ENCODE measurements at places on chromosomes 4 and X.

DNA sequence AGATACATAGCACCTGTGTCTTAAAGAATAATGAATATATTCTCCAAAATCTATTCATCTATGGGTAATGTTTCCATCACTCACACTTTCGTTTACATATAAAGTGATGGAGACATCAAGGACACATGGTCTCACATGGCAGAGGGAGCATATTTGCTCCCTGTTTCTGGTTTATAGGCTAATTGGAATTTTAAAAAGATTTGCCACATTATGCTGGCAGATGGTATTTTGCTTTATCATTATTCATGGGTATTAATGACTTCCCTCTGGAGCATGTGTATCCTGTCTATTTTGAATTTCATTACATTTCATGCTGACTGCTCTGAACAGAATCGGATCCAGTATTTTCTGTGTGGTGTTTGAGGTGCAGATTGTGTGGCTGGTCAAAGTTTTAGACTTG lies 79.0 kb downstream of the PDGFRA start:
- no peak for DNase-seq

- no peak for DNase-seq
Observed at GRCh38 chr4:153950100-153950979, 161.5 kb upstream of the SFRP2 start.

- no peak for DNase-seq
Observed at GRCh38 chr4:154009788-154010187, 220.9 kb upstream of the SFRP2 start.

GRCh38 chr4:43932448-43932847 lies 516.2 kb downstream of the KCTD8 start:
- no peak for DNase-seq

DNA sequence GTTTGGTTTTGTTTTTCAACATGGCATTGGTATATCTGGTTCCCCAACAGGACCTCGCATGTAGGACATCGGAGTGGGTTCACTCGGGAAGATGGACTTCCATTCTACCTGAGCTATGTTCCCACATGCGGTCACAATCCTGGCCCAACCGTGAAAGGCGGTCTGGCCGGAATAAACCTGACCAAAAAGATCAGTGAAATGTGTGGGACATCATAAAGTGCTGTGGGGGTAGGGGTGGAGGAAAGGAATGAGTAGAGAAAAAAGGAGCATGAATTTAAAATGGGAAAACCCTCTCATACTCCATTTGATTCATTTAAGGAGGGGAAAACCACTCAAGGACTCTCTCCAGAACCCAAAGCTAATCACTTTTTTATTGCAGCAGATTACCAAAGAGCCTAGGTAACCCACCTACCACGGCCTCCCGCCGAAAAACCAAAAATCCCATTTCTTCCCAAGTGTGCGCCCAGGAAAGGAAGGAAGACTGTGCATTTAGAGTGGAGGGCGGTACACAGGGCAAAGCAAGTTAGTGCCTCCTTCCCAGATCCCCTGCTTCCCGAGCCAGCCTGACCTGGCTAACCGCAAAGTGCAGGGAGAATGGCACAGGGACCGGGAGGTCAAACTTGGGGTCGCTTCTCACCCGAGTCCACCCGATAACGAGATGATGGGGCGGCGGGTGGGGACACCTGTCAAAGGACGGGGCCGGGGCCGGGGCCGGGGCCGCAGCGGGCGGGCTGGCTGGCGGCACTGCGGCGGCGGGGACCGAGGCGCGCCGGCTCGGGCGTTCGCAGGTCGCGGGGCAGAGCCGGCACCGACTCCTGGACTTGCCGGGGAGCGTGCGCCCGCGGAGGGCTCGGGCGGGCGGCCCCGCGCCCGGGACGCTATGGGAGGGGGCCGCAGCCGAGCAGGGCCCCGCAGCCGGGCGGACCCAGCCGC lies 669 bp downstream of the TMEM150C start:
- DNase-seq = no peak

DNA sequence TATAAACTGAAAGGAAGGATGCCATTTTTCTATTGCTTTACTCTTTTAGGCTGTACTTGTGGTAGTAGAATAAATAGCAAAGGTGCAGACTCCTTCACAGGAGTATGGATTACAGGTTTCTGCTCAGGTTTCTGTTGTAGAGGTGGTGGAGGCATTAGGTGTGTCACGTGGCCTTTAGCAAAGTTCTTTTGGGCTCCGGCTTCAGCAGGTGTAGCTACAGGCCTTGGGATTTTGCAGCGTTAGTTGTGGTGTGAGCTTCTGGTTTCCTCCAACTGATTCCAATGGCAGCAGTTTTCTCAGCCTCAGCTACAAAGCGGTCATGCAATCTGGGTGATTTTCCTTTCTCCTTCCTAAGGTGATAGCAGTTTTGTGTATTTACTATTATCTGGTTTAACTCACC lies 255.8 kb upstream of the GK2 start:
- no peak for DNase-seq

DNA sequence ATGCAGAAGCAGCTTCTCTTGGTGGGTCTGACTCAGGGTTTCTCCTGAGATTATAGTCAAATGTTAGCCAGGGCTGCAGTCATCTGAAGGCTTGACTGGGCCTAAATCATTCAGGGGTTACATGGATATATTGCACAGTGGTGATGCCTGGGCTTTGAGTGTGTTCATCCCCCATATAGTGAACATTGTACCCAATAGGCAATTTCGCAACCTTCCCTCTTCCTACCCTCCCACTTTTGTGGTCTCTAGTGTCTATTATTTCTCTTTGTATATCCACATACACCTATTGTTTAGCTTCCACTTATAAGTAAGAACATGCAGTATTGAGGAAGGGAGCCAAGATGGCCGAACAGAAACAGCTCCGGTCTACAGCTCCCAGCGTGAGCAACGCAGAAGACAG lies 90.3 kb upstream of the CAMK2D start:
- no peak for DNase-seq

- DNase-seq = no peak
Observed at GRCh38 chrX:38717871-38718270, 83.4 kb upstream of the MID1IP1 start.

Data from NCI-H446 (cell line).